ENCODE measurements at places on chromosomes 2 and 18.

DNA sequence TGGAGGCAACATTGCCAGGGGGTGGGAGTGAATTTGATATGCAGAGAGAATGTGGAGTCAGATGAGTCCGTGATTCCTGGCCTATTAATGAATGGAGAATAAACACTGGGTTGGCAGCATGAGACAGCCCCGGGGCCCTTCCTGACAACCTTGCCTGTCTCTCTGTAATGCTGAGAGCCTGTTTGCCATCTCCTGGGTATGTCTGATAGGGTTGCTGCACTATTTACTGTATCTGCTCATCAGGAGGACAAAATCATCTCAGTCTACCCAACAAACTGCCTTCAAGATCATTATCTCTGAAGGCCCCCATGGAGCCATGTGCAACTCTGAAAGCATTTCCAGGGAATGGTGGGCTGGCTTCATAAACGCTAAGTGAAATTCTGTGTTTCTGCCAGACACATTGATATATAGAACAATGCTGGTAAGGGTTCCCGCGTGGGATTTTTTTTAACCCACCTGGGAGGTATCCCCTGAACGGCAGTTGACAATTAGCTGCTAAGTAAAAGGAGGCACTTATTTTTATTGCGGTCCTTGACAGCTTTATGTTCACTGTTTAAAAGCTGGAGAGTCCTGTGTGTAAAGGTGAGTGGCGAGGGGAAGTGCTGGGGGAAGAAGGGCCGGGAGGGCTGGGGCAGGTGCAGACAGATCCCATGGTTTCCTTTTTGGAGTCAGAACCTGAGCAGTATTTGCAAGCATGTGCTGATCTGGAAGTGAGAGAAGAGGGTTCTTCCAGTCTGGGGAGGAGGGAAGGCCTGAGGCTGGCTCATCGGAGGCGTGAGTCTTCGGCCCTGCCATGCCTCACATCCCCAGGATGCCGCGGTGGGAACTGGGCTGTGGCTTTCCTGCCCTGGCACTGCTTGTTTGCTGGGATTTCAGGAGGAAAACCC is 64.8 kb downstream of the ARHGAP25 start:
- no peak for DNase-seq

GRCh38 chr2:144414324-144414845 is 105.5 kb downstream of the ZEB2 start:
- DNase-seq, result no peak

DNA sequence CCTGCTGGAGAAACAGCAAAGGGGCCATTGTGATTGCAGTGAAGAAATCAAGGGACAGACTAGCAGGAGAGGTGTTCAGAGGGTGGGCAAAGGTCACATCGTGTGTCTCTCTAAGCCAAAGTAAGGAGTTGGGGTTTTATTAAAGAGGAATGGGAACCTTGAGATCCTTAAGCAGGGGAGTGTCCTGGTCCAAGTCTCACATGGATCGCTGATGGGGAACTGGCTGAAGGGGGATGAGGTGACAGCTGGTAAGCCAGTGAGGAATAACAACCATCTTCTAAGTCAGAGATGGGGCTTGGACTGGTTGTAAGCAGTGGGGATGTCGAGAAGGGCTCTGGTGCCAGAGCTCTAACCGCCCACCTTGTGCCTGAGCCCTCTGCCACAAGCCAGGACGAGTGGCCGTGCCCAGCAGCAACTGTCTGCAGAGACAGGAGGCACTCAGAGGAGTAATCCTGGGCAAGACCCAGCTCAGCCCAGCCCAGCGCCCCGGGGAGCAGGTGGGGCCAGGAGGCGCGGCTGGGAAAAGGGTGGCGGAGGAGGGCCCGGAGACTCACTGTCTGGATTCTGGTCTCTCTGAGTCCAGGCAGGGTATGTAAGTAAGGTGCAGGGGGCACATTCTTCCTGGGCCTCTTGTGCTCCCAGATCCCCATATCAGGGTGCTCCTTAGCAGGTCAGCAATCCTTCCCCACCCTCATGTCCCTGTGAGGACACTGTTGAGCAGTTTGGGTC is 13.7 kb downstream of the WNT10A start:
- DNase-seq, result no peak

- DNase-seq, result no peak
These were observed 4.5 kb downstream of the NDUFV2 start for GRCh38 chr18:9106800-9107584.

GRCh38 chr2:205654878-205655605 is 27.3 kb upstream of the NRP2 start:
- no peak for DNase-seq

- DNase-seq, result no peak
These were observed 199.9 kb downstream of the TGIF1 start for GRCh38 chr18:3649633-3650426.

GRCh38 chr2:16124881-16125613 is 184.7 kb downstream of the MYCN start:
- DNase-seq, result no peak

DNA sequence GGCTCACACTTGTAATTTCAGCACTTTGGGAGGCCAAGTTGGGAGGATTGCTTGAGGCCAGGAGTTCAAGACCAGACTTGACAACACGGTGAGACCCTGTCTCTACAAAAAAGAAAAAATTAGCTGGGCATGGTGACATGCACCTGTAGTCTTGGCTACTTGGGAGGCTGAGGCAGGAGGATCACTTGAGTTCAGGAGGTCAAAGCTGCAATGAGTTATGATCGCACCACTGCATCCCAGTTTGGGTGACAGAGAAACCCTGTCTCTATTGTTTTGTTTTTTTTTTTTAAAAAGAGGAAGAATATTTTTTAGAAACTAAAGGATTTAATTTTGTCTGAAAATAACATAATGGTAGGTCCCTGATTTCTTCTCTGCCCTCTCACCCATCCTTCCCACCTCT is 79.4 kb upstream of the TMEM200C start:
- DNase-seq, result no peak

GRCh38 chr2:118190474-118190873 is 102.2 kb downstream of the INSIG2 start:
- no peak for DNase-seq

DNA sequence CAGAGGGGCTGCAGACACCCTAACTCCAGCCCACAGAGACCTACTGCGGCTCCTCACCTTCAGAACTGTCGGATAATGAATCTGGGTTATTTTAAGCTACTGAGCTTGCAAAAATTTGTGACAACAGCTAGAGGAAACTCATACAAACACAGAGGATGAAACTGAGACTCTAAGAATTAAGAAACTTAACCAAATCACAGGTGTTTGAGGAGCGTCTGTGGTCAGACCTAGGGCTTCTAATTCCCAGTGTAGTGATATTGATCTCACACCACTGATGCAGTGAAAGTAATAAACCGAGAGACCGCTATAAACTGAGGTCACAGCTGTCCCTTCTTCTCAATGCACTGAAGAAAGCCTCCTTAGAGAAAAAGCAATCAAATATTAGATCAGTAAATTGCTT is 110.1 kb downstream of the RGPD3 start:
- DNase-seq, result no peak

- no peak for DNase-seq
These were observed 97.4 kb upstream of the LRATD1 start for GRCh38 chr2:14535156-14535555.

- no peak for DNase-seq
These were observed 245.5 kb upstream of the CXCR4 start for GRCh38 chr2:136363470-136363869.

DNA sequence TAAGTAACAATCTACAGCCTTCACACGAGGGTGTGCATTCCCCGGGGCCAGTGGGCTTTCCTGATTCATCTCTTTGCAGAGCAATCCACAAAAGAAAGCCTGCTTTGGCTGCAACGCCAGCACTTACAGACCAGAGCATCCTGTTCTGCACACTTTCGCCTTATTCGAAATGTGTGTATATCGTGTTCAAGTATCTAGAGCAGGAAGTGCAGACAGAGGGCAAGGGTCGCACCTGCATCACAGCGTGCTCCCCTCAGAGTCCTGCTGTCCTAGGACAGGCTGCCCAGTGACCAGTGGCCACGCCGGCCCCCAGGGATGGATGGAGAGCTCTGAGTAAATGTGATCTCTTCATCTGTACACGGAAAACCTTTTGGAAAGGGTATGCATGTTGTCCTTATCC is 264.3 kb downstream of the ZNF516 start:
- no peak for DNase-seq

DNA sequence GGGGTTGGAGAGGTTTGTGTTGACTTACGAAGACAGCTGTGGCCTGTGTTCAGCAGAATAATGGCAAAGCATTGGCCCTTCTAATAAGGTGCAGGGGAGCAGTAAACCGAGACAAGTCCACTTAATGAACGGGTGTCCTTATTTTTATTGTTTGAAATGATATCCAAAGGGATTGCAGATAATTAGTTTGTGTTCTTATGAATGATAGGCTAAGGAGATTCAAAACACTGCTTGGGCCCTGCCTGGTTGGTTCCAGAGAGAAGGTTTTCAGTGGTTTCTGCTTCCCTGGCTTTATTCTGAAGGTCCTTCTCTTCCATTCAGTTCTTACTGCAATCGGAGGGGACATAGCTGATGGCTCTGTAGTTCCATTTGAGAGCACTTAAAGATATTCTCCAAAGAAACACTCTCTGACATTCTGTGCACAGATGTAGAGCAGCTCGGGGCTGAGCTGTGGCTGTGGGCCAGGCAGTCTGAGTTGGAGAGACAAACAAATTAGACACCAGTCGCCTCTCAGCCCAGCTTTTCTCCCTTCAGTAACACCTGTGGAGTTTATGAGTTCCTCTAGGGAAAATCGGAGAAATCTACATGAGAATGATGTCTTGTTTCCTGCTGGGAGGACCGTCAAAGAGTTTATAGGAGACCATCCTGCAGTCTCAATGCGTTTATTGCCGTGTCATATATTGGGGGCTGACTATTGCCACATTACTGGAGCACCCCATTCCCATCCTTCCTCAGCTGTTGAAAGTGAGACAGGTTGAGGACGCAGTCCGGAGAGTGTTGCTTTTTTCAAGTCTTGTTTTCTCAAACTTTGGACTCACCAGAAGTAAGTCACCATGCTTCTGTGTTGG is 6.5 kb downstream of the GREB1 start:
- no peak for DNase-seq

GRCh38 chr2:224628416-224628815 is 43.3 kb upstream of the CUL3 start:
- DNase-seq, result no peak

GRCh38 chr18:2797951-2798350 is 48.9 kb upstream of the EMILIN2 start:
- DNase-seq, result no peak

GRCh38 chr2:84132370-84132769 is 326.7 kb downstream of the SUCLG1 start:
- DNase-seq, result no peak

- DNase-seq, result peak; percentile 42
These were observed 32.1 kb upstream of the ZNF638 start for GRCh38 chr2:71299507-71299906.

Measured in renal pelvis (tissue), 12 donors.